ENCODE measurements at places on chromosomes 7 and 10.

DNA sequence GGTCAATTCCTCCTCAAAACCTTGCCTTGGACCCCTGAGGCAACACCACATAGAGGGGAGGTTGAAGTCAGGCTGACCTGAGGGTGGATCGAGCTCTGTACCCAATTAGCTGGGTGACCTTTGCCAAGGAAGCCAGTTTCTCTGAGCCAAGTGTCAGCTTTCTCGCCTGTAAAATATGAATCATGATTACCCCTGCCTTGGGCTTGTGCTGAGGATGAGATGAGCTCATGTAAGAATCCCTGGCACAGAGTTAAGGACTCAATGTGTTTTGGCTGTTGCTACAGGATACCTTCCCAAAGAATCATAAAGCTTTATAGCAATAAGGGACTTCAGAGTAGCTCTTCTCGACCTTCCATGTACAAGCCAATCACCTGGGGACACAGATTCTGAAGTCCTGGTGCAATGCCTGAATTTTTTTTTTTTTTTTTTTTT lies 43.5 kb upstream of the CACUL1 start:
- peak; percentile 26 for DNase-seq

GRCh38 chr10:58433571-58433970 lies 48.4 kb downstream of the TFAM start:
- no peak for DNase-seq

GRCh38 chr10:119461923-119462322 lies 80.6 kb downstream of the RGS10 start:
- DNase-seq: no peak

- DNase-seq: no peak
These were observed 215.1 kb downstream of the ADARB2 start for GRCh38 chr10:1522237-1522636.

DNA sequence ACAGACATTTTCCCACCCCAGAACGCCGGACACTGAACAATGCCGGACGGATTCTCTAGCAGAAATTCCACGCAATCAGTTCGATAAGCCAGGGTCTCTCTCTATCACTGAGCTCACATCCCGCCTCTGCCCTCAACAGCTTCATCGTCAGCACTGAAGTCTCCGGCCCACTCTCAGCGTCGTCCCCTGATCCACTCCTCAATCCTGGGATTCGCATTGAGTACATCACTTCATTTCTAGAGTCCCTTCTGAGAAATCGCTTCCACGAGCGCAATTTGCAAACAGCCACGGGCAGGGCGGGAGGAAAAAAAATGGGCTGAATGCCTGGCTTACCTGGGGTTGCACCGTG lies 365 bp downstream of the YME1L1 start:
- no peak for DNase-seq

- no peak for DNase-seq
These were observed 20.0 kb upstream of the CXCL12 start for GRCh38 chr10:44404741-44405437.

- DNase-seq: no peak
These were observed 30.0 kb upstream of the ADCYAP1R1 start for GRCh38 chr7:31022117-31022516.

Measured in HCT116 (cell line).